Brain (organoid and tissue), 16 donors: ENCODE measurements at places on chromosomes 7 and 10.
A peak's percentile ranks its signal among the peaks of the same experiment; 100 is the strongest.

DNA sequence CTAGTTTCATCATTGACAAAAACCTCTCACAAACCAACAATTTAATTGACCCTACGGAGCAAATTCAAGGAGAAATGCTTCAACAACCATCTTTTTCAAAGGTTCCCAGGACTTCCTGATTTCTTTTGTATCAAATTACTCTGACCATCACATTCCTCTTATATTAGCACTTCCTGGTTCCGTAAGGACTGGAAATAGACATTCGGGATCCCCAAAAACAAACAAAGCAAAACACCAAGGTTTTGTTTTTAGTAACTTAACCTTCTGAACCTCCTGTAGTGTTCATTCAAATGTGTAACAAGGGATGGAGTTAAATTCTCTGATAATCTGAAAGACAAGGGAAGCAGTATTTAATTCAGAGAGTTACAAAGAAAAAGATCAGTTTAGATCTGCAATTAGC, 387.6 kb upstream of the NRP1 start:
- no peak for DNase-seq

- DNase-seq, result no peak
Measured at GRCh38 chr7:16619979-16620408, 25.6 kb downstream of the ANKMY2 start.

DNA sequence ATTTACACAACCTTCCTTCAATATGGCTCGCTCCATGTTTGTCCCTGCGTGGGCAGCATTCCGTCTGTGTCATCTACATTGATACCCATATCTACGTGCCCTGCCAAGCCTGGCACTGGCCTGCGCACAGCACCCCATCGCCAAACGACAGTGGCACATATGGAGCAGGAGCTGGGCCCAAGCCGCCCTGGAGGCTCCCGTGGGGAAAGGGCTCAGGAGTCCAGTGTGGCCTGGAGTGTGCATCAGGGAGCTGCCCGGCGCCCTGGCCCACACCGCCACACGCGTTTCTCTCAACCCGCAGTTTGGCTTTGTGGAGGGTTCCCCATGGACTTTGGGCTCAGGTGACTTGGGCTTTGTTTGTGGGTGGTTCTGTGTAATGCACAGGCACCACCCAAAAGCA, 273.2 kb downstream of the PTPRN2 start:
- DNase-seq, result no peak

DNA sequence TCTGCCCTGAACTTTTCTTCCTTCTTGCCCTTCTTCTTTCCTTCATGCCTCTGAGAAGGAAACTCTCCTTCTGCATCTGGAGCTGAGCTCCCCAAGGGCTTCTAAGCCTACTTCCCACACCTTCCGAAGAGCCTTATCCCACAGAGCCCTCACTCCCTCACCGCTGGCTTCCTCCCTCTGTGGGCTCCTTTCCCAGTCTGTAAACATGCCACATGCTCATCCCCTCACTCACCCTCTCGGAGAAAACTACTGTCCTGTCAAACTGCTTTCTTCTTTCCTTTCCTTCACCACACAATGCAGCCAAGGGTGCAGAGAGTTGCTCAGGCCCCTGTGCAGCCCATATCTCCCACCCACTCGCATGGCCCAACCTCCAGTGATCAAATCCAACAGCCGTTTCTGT, 18.1 kb downstream of the ANKRD16 start:
- no peak for DNase-seq

GRCh38 chr10:9596368-9596920, 1421.2 kb upstream of the CELF2 start:
- no peak for DNase-seq

GRCh38 chr10:35126062-35126529, 550 bp upstream of the CREM start:
- no peak for DNase-seq

DNA sequence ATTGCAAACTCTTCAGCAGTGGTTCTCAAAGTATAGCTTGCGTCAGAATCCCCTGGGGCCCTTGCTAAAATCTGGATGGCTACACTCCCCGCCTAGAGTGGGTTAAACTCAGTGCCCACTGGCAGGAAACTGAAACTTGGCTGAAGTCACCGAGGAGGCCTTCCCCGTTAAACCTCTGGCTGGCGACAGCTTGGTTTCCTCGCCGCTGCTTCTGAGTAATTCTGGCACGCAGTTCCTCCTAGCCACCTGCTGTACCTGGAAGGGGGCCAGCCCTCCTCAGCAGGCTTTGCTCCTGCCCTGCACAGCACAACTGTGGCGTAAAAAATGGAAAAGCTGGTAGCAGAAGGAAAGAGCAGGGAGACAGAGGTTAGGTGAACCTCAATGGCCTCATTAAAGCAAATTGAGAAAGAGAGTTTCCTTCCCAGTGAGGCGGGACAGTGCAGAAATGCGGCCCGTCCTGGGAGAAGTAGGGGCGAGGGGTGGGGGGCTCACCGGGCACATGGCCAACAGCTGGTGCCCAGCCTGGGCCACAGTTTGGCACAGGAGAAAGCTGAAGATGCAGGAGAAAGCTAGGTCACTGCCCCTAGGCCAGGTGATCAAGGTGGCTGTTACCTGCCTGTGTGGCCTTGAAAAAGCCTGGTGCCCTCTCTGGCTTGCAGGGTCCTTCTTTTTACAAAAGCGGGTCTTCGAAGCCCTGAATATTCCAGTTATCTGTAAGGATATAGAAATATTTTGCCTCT, 46.6 kb downstream of the ALOX5 start:
- peak; percentile 87 for DNase-seq

DNA sequence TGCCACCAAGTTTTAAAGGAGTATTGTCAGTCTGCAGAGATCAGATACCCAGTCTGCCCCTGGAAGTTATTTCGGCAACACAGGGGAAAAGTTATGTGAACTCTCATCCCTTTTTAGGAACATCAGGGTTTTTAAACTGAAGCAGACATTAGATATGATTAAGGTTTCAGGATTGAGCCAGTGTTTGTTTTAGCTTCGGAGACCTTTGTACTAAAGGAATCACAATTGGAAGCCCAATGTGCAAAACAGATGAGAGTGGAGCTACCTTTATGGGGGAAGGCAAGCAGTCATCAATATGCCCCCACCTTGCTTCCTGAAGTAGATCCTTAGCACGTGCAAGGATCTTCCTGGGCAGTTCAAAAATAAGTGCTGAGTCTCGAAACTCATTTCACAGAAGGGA, 39.5 kb downstream of the ETV1 start:
- no peak for DNase-seq

DNA sequence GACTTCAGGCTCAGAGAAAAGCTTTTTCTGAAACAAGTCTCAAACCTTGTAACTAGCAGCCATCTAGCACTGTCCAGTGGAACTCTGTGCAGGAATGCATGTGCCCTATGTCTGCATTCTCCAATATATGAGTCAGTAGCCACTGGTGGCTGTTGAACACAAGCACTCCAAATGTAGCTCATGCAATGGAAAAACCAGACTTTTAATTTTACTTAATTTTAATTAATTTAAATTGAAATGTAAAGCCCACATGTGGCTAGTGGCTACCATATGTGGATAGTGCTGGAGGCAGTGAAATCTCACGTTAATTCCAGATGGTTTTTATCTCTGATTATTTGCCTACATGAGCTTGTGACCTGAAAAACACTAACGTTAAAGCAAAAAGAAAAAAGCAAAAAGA, 225.1 kb downstream of the GATA3 start:
- no peak for DNase-seq

DNA sequence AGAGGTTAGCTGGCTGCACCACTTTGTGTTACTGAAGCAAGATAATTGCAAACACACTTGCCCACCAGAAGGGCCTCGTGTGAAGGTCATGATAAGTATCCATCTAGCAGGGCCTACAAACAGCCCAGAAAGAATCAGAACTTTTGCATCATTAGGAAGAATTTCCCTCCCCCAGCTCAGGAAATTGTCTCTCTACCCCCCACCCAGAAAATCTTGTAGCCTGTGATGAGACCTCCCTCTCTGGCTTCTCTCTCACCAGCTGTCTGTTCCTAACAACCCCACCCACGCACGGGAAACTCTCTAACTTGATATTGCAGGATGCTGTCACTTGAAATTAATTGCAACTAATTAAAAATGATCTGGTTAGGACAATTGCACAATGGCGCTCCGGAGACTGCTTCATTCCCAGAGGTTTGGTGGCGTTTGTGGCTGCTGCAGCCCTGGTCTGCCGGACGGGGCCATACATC, 34.5 kb downstream of the ZNF503 start:
- DNase-seq, result no peak

- no peak for DNase-seq
Measured at GRCh38 chr10:97475936-97476594, 22.2 kb downstream of the MMS19 start.

DNA sequence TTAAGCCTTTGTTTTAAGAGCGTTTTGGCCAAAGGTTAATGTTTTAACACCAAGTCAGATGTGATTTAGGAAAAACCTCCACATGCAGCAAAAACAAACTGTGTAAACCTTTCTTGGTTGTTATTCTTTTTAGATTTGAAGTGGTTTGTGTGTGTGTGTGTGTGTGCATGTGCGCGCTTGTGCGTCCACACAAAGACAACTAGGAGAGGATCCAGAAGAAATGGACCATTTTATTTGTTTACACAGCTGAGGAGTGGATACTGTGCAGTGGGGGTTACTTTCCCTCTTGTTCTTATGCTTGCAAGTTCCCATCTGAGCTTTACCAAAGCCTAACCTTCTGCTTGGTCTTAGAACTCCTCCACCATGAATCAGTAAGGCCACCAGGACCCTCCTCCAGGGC, 20.0 kb downstream of the TCF7L2 start:
- no peak for DNase-seq

DNA sequence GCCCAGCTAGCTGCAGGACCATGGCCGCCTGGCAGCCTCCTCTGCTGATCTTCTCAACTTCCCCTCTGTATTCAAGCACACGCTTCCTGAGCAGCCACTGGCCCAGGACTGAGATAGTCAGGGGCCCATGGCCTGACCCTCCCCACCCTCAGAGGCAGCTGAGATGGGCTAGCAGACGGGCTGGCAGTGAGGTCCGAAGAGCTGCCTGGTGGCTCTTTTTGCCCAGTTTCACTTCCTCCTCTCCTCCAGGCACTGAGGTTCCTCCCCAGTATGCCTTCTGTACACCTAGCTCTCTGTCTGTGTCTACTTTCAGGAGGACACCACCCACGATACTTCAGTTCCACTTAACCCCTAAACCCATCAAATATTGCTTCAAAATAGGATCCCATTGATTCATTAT, 395.6 kb downstream of the TNS3 start:
- DNase-seq, result no peak

GRCh38 chr10:62115842-62116241, 152.8 kb downstream of the RTKN2 start:
- no peak for DNase-seq

DNA sequence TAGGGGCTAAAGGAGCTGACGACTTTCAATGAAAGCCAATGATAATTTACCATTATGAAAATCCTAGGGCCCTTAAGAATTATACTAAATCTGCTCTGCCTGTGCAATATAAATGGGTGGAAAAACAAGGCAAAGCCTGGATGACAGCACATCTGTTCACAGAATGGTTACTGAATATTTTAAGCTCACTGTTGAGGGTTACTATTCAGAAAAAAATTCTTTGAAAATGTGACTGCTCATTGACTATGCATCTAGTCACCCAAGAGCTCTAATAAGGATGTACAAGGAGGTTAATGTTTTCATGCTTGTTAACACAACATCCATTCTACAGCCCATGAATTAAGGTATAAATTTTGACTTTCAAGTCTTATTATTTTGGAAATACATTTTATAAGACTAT, 8.9 kb downstream of the DKK1 start:
- DNase-seq, result no peak

- no peak for DNase-seq
Measured at GRCh38 chr10:129509835-129510234, 42.8 kb downstream of the MGMT start.

- no peak for DNase-seq
Measured at GRCh38 chr7:142371586-142372377, 113.9 kb upstream of the PRSS58 start.
